AG04449 (cell line): ENCODE measurements at places on chromosomes 2 and 18.

DNA sequence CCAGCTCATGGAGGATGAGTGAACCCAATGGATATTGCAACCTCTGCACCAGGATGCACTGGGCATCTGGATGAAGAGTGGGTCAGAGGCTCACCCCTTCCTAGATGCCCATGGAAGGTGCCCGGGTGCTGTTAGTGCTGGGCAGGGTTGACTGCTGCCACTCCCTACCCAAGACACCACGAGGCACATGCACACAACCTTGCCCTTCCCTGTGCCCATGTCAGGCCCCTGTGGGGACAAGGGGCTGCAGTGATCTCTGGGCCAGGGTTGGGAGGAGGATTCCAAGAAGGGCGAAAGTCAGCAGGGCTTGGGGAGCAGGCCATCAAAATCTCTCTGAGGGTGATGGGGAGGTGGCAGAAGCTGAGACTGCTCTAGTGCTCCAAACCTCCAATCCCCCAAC is 309.7 kb upstream of the ST6GAL2 start:
- DNase-seq: no peak

- no peak for DNase-seq
Measured at GRCh38 chr2:113407446-113408099, 29.9 kb upstream of the ZNG1B start.

DNA sequence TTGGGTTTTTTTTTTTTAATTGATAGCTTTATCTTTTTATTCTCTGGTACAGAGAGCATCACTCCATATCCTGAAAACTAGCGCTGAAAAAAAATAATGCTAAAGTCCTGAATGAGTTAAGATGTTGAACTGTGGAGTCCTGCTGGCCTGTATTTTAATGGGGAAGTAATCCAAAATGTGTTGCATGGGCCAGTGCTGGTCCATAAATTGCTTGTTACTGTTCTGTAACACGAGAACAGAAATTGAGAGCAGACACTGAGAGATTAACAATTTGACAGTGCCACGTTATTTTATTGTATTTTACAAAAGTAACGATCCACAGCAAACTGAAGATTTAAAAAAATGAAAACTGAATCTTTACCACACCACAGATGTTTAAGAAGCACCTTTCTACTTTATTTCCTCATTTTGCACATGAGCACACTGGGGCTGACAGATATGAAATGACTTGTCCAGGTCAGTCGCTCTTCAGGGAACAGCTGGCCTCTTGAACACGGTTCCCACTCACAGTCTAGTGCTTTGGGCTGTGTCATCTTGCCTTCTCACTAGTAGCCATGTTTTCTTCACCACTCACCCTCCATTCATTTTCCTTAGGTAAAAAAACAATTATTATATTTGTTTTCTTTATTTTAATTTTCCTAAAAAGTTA is 35.3 kb downstream of the ZCCHC2 start:
- no peak for DNase-seq

- DNase-seq: no peak
Measured at GRCh38 chr2:233385489-233386044, 31.3 kb downstream of the DGKD start.

GRCh38 chr18:5197032-5197434 is at the start of gene AKAIN1:
Gene AKAIN1, minus strand, starts transcription at chr18:5197257. Its CDS starts 204 bp downstream, at chr18:5197053.
- no peak for DNase-seq
